ACHN (cell line): ENCODE measurements at places on chromosomes 2 and 18.

DNA sequence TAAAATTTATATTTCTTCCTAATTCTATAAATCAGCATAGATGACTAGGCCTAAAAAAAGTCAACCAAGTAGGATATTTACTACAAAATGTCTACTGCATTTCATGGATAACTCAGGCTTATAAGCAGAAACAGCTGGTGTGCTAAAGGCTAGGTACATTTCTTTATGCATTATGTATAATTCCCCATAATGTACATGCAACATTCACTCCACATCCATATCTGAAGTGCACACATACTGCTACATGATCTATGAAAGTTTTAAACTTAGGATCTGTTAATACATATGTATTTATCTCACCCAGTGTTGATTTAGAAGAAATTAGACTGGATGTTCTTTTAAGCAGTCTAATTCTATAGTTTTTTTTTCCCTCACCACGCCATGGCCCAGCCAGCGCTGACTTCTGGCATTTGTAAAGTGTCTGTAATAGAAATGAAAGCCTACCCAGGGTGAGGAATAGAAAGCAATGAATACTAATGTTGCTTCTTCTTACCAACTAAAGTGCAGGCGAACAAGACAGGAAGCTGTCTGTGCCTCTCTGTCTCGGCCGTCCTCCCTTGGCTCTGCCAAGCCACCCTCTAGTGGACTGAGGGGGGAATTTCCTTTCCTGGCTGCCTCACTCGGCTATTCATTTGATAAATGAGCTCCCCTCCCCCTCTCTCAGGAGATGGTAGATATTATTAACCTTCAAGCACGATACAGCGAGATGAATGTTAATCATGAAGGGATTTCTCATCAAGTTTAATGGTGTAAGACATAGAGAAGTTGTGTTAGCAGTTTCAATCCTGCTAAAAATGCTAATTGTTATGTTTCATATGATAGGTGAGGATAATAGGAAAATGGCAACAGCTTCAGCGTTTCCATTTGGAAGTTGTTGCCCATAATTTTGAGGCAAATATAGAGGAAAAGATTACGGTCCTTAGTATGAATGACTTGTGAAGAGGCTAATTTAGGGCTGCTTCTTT lies 384.5 kb downstream of the MTX2 start:
- peak; percentile 91 for DNase-seq

GRCh38 chr2:181157326-181157725 lies 176.9 kb downstream of the UBE2E3 start:
- no peak for DNase-seq

DNA sequence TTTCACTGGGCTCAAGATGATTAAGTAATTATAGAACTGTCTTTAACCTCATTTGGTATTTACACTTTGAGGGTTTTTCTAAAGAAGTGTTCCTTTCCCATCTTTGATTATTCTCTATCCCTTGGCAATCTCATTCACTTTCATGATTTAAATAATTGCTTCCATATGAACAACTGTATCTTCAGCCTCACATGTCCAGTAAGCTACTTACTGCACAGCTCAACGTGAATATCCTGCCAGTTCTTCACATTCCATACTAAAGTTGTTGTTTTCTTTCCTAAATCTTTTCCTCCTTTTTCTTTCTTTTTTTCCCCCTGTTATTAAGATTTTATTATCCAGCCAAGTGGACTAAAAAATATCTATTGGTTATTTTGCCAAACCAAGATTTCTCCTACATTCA lies 37.7 kb downstream of the ZC3H15 start:
- no peak for DNase-seq

GRCh38 chr18:76051396-76052226 lies 443.4 kb downstream of the ZNF516 start:
- DNase-seq, result no peak

DNA sequence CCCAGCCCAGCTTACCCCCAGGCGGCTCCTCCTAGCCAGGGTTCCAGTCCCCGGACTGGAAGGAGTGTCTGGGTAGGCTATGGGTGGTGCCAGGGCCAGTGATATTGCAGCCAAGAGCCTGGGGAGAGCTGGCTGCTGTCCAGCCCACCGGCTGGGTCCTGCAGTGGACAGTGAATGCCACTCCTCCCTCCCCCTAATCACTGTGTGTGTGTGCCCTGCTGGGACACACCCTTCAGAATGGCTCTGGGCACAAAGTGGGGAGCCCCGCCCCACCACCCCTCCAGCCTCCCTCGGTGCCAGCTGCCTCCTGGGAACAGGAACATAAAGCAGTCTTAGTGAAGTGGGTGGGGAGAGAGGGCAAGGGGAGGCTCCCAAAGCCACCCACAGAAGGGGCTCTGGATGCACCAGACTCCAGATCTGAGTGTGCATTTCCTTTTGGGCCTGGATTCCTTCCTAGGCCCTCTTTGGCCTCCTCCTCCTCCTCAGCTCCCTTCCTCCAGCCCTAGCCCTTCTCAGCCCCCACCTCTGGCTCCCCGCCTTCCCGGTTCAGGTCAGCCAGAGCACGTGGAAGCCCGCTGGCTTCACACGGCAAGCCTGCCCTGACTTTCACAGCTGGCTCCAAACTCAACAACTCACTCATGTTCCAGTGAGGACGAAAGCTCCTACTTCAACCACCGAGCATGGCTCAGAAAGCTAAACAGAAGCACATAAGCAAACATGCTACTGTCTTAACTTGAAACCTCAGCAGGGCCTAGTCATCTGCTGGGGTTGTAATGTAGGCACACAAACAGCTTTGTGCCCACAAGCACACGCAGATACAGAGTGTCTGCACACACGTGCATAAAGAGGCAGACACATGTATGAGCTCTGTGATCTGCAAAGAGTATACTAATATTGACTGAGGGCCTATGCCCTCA lies 209.2 kb upstream of the SMAD2 start:
- no peak for DNase-seq

- DNase-seq, result no peak
Observed at GRCh38 chr2:158529379-158530259, 72.9 kb downstream of the PKP4 start.

DNA sequence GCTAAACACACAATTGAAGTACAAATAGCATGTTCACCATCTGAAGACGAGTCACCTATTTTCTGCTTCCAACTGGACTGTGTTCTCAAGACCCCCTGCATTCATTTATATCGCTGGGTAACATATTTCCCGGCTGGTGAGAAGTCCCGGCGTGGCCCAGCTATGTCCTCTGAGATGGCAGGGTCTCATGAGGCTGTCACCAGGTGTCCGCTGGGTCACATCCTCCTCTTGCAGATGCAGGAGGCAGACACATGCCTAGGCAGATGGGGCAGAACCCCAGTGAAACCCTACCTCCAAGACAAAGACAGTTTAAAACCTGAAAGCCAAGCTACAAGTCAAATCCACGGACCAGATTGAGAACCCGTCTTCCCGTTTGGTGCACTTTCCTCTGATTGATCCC lies 36.8 kb upstream of the UBE2F start:
- DNase-seq, result no peak

DNA sequence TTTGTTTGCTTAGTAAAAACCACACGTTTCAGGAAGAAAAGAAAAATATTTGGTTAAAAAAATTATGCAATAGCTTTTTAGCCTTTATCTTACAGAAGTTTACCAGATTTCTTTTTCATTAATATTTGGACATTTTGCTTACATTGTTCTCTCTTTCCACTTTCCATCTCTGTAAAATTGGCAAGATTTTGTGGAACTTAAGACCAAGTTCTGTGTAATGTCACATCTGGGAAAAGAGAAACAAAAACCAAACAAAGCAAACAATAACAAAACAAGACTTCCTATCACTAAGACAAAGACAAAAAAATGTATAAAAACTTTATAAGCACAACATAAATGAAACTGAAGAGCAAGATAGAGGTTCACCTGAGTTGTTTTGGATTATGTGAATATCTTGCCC lies 1392.1 kb upstream of the CELF4 start:
- no peak for DNase-seq

GRCh38 chr2:41990688-41991087 lies 57.1 kb upstream of the PKDCC start:
- no peak for DNase-seq

DNA sequence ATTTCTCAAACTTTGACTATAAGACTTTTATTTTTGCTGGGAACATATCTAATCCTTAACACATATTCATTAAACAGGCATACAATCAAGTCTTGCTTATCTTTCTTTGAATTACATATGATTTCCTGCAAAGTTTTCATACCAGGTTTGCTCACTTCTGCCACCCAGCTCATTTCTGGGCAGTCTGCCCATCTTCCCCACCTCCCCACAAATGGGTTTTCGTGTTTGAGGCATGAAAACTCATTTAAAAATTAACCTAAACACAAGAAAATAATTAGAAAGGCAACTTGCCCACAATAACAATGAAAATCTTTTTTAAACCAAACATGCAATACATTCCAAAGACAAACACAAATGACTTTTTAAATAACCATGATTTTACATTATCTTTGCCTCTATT lies 3.4 kb downstream of the CHST9 start:
- DNase-seq, result peak; percentile 24

DNA sequence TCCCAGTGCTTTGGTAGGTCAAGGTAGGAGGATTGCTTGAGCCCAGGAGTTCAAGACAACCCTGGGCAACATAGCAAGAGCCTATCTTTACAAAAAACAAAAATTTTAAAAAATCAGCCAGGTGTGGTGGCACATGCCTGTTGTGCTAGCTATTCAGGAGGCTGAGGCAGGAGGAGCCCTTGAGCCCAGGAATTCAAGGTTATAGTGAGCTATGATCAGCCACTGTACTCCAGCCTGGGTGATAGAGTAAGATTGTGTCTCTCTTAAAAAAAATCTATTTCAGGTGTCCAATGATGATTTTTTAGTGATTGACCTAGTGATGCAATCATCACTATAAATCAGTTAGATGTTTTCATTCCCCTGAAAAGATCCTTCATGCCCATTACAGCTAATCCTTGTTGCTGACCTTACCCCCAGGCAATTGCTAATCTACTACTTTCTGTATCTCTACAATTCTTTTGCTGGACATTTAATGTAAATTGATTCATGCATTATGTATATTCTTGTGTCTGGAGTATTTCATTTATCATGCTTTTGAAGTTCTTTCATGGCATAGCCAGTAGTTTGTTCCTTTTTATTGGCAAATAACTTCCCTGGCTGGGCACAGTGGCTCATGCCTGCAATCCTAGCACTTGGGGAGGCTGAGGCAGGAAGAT lies 10.3 kb downstream of the MOCOS start:
- DNase-seq, result no peak

GRCh38 chr2:197255543-197255942 lies 55.0 kb downstream of the ANKRD44 start:
- DNase-seq, result no peak

- DNase-seq, result no peak
Observed at GRCh38 chr2:36337354-36337753, 18.2 kb upstream of the CRIM1 start.

GRCh38 chr2:4656326-4656725 lies 953.0 kb downstream of the DCDC2C start:
- DNase-seq, result no peak

- DNase-seq, result no peak
Observed at GRCh38 chr2:49959961-49960553, 805.7 kb upstream of the FSHR start.

DNA sequence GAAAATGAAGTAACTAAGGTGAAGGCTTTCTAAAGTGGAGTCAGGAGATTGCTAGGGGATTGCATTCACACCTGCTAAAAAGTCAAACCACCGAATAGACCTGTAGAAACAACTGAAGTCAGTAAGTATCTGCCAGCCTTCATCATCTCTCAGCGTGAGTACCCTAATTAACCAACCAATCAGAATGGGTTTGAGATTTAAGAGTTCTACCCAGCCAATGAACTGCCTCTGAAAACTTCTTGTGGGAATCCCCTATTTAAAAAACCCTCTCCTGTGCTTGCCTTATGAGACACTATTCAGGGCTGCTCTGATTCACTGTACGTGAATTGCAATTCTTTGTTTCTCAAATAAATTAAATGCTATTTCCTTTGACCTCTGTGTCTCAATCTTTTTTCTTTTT lies 3.4 kb upstream of the FAM161A start:
- no peak for DNase-seq

DNA sequence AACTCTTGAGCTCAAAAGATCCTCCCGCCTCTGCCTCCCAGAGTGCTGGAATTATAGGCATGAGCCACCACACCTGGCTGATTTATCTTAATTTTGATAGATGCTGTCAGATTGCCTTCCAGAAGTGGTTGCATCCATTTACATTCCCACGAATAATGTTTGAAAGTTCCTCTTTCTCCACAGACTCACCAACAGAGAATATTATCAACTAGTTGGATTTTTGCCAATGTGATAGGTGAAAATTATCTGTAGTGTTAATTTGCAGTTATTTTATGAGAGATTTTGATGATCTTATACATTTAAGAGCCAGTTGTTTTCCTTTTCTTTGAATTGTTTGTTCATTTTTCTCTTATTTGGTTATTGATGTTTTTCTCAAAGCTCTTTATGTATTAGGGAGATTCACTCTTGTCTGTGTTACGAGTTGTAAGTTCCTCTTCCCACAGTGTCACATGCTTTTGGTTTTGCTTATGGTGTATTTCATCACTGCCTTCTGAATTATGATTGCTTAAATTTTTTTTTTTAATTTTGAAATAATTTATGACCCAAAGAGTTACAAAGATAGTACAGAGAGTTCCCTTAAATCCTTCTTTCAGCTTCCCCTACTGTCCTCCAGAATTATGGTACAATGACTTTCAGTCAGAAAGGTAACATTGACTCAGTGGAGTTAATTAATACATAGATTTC lies 20.7 kb upstream of the NT5DC4 start:
- no peak for DNase-seq

GRCh38 chr2:120493231-120493630 lies 147.3 kb downstream of the INHBB start:
- no peak for DNase-seq

DNA sequence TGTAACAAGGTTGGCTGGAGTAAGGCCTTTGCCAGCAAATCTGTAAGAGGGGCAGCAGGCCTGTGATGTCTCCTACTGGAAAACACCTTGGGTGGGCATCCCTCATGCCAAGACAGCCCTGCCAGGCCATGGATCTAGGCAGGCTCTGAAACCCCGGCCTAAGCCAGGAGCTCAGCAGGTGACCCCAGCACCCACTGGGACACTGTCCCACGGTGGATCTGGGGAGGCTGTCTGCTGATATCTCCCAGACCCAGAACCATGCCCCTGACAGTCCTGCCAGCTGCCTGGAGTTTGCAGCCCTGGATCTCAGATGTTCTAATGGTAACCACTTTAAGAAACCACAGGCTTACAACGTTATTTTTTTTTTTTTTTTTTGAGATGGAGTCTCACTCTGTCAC lies 117.7 kb downstream of the ZNF516 start:
- no peak for DNase-seq

- no peak for DNase-seq
Observed at GRCh38 chr2:20434588-20435294, 12.1 kb upstream of the RHOB start.

- DNase-seq, result no peak
Observed at GRCh38 chr2:71503837-71504236, 50.5 kb downstream of the DYSF start.

GRCh38 chr2:199581408-199581807 lies 123.7 kb upstream of the SATB2 start:
- no peak for DNase-seq

GRCh38 chr2:100976645-100977391 lies 25.3 kb upstream of the RPL31 start:
- DNase-seq, result no peak
